ENCODE measurements at places on chromosomes 7 and 10.

GRCh38 chr10:107553470-107553869 lies 389.0 kb upstream of the SORCS1 start:
- DNase-seq: no peak

GRCh38 chr10:119289227-119289920 lies 82.0 kb downstream of the GRK5 start:
- DNase-seq: peak; percentile 57

DNA sequence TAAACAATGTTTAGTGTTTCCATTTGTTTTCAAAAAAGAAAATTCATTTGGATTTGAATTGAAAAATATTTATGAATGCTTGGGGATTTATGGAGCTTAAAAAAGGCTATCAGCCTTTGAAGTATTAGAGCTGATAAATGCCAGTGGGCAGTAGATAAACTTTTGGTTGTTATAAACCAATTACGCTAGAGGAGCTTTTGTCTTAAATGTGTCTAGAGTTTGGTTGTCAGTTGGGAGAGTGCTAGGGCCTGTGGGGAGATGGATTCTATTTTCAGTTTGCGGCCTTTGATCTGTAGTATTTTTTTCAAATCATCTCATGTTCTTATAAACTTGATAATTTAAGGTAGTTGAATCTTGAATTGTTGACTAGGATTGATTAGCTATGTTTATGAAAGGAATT lies 104.0 kb downstream of the SND1 start:
- DNase-seq: no peak

- DNase-seq: no peak
Measured at GRCh38 chr7:97200018-97200417, 82.5 kb downstream of the SDHAF3 start.

DNA sequence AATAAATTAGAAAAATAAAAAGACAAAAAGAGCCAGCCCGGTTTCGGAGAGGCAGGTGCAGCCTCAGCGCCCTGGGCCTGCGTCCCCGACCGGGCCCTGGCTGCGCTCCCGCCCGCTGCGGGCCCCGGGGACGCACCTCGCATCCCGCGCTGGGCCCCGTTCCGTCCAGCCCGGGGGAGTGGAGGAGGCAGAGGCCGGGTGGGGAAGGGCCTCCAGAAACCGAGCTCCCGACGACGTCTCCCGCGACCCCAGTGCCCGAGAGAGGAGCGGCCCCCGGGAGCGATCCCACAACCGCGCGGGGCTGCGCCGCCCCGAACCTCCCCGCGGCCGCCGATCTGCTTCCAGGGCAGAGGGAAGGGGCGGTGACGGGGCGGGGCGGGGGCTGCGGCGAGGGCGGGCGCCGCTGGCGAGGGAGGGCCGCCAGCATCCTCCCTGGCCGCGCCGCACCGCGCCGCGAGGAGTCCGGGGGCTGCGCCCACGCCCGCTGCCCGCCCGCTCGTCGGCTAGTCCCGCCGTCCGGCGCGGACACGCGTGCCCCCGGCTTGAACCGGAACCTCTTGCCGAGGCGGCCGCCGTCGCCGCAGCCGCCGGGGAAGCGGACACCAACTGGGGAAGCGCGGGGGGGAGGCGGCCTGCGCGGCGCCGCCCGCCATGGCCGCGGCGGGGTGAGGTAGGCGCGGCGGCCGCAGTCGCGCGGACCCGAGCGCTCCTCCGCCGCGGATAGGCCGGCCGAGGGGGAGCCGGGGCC lies at the start of gene CCNY:
Gene CCNY (plus strand): TSS at position 426 of the 748 bp plus-strand sequence. CDS start 545 bp downstream, outside the sequence.
- peak; percentile 73 for DNase-seq

DNA sequence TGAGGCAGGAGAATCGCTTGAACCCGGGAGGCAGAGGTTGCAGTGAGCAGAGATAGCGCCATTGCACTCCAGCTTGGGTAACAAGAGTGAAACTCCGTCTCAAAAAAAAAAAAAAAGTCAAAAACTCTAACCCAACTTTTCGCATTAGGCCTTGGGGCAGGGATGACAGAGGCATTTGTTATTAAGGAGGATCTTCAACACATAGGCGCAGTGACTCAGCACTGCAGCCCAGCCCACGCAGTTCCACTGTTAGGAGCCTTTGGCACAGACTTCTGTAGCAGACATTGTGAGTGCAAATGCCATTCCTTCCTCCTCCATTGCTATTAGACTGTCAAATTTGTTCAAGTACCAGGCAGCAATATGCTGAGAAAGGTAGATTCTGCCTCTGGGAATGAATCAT lies 43.1 kb upstream of the KLHL7 start:
- no peak for DNase-seq
